Stimulated activated CD4-positive, alpha-beta T cell treated with anti-CD3 and anti-CD28 coated beads, Interleukin-15, amount 100 ng/mL, for 1 hour (primary cell): ENCODE measurements at places on chromosomes 5 and 9.
A peak's percentile ranks its signal among the peaks of the same experiment; 100 is the strongest.

DNA sequence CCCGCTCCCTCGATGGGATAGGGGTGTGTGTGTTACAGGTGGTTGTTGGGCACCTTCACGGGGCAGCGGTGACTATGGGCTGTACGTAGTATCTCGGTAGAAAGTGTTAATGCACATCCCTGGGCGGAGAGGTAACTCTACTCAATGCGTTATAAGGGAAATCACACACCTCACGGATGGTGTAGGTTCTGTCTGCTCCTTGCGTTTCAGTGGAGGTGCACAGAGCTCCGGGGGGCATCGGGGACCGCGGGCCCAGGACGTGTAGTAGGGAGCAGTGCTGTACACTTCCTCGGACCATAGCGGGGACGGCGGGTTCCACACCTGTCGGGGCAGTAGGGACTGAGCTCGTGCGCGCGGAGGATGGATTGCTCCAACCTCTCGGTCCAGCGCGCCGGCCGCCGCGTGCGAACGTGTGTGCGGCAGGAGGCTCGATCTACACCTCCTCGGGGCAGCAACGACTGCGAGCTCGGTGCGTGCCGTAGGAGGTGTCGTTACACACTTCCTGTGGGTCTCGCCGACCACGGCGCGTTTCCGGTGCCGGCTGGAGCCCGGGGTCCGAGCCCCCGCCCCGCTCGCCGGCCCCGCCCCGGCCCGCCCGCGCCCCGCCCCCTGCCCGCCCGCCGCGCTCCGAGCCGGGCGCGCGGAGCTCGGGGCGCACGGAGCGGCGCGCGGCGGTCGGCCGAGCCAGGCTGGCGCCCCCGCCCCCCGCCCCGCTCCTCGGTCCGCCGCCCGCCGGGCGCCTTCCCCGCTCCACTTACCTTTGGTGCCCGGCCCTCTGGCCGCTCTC, at the start of gene KIAA1958:
KIAA1958 (plus strand) TSS at position 607 of the 787 bp plus-strand sequence. CDS start 87,254 bp downstream, outside the sequence.
- DNase-seq: peak; percentile 71

- DNase-seq: no peak
Measured at GRCh38 chr5:55066277-55066676, 36.2 kb upstream of the GZMA start.

GRCh38 chr5:115524199-115524847, 20.3 kb downstream of the FEM1C start:
- DNase-seq: no peak

DNA sequence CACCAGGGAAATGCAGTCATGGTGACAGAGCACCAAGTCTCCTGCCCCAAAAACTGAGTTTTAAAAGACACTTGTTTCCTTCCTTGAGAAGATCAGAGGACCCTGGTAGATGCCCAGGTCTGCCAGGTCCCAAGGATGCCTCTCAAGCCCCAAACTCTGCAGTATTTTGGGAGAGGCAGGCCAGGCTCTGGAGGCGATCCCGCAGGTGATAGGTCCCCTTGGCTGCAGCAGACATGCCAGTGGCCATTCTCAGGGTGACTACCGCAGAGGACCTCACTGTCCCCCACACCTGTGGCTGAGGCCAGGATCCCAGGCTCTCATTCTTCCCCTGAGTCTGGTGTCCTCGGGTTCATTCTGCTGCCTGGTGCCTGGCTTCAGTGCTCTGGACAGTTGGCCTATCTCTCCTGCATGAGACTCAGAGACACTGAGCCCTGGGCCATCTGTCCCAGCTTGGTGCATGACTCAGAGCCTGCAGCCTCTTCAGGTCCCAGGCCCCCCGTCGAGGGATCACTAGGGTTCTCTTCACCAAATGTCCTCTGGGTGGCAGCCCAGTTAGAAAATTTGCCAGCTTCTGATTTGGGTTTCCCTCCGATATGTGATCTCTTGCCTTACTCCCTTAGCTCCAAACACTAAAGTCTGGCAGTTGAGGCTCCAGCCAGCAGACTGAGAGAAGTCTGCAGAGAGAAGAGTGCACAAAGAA, 59.7 kb upstream of the GARNL3 start:
- no peak for DNase-seq
